ENCODE measurements at places on chromosomes 16 and 17.

DNA sequence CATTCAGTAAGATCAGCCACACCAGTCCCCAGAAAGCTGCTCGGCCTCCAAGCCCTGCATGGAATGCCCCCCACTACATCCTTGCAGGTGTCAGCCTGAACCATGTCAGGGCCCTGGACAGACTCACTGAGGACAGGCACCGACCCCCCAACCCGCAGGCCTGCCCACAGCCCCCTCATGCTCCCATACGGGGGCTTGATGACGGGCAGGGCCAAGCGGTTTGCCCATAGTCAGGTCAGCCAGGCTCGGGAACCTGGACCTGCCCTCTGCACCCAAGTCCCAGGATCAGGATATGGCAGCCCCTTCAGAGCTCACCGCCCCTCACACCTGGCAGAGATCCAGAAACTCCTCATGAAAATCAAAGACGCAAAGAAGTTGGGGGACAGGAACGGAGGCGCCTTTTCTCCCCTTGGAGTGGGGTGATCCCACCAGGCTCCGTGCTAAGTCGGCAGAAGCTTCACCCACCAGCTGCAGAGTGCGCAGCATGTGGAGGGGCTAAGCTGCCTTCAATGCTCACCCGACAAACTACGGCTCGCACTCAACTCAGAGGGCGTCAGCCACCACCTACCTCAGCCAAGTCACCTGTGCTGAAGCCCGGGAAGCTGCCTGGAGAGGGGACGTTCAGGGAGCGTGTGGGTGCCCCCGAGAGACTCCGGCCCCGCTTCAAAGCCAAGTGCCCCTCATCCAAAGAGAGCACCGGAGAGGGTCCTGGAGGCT lies 26.5 kb downstream of the GNPTG start:
- no peak for DNase-seq

- DNase-seq: no peak
These were observed 7.7 kb downstream of the BEAN1 start for GRCh38 chr16:66434619-66435430.

DNA sequence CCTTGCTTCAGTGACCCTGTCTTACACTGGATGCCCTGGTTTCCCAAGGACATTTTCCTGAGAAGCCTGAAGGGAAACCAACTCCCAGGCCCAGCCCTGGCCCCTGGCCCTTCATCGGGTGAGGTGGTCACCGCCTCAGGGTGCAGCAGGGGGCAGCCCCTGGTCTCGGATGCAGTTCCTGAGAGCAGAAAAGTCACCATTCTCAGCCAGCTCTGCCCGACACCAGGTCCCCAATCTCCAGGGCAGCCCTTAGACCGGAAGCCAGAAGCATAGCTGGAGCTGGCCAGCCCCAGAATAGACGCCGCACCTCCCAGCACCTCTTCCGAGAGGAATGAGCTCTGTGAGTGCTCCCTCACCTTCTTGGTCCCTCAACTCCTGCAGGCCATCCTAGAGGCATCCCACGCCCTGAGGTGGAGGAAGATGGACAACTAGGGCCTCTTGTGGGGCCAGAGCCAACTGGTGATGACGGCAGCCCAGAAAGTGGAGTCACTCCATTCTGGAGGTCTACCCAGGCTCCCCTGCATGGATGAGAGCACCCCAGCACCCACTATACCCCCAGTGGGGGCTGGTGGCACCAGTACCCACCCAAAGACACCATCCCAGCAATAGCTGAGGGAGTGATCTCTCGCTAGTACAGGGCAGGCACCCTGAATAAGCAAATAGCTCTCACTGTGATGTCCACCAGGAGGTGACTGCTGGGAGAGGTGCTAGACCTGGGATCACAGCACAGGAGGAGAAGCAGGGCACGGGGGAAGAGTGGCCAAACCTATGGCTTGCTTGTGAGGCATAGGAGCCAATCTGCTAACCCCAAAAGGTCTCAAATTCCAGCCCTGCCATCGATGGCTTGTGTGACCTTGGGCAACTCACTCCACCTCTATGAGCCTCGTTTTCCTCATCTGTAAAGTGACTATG lies 56.2 kb downstream of the TK2 start:
- DNase-seq: no peak

DNA sequence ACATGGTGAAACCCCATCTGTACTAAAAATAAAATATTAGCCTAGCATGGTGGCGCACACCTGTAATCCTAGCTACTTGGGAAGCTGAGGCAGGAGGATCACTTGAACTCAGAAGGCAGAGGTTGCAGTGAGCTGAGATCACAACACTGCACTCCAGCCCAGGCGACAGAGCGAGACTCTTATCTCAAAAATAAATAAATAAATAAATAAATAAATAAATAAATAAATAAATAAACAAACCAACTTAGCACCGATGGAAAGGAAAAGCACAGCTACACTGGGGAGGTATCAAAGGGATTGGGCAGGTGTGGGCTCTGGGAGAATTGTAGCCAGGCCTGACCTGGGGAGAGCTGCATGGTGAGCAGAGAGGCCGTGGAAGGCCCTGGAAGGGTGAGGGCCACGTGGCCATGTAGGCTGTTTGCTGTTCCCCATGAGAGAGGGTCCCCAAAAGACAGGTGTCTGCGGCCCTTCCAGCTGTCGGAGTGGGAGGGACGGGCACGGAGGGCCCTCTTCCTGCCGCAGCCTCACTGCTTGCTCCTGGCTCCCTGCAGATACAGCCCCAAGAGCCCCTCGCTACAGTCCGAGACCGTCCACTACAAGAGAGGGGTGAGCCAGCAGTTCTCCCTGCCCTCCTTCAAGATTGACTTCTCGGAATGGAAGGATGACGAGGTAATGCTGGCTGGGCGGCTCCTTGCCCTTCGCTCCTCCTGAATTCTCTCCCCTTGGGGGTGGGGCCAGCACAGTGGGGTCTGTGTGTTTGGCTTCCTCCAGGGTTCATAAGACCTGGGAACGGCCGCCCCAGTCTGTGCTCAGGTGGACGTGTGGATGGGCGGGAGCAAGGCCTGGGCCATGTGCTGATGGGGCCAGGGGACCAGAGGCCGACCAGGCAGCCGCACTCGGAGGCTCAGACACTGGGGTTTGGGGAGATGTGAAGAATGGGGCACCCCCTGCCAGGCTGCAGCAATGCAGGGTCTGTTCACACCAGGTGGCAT lies 32.4 kb downstream of the MGRN1 start:
- no peak for DNase-seq

- DNase-seq: no peak
These were observed 190.0 kb downstream of the FOXL1 start for GRCh38 chr16:86768228-86768791.

DNA sequence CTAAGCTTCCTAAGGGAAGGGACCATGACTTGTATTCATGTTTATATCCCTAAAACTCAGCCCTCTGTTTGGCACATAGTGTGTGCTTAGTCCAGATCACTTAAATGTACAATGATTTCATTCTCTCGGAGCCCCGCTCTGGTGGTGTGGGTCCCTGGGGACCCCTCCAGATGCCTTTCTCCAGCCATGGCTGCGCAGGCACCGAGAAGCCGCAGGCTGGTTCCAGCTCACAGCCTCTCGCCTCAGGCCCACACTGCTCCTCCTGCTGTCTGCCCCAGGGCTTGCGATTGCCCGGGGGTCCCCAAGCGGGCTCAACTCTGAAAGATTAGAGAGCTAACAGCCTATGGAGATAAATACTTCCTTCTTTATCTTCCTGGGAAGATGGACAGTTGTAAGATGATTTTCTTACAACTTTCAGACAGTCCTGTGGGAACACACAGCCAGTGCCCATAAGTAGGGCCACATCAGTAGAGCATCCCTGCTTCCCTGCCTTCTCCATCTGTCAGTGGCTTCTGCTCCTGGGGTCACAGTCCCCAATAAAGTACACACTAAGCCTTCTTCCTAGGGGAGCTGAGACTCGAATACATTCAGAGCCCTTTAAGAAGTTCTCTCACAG lies 66.2 kb downstream of the CENPV start:
- no peak for DNase-seq

DNA sequence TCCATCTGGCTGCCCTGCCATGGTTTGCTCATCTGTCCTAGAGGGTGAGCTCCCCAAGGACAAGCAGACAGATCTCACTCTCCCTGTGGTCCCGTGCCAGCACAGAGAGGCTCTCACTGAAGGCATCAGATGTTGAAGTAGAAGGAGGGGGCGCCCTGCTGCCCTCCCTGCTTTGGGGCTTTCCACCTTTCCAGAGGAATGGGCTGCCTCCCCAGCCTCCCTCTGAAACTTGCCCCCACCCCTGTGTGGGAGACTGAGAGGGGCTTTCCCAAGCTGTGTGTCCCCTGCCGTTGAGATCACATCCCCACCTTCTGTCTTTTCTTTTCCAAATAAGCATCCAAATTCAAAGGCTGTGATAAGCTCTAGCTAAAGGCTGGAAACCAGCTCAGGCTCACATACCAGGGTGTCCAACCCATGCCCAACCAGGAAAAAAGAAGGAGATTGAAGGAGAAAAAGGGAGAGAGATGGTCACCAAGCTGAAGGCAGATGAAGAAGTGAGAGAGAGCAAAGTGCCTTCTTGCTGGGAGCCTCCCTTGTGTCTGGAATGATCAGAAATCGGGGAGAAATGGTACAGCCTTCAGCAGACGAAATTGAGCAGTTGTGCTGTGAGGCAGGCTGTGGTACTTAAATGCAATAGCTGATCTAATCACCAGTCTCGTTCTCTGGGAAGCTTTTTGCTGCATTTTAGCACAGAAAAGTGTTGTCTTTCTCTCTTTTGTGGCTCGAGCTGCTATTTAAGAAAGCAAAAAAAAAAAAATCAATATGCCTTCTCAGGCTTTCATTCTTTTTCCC lies 145.9 kb upstream of the LHX1 start:
- no peak for DNase-seq

- no peak for DNase-seq
These were observed 138.6 kb upstream of the SDK2 start for GRCh38 chr17:73782641-73783381.

- DNase-seq: no peak
These were observed 11.0 kb downstream of the AIPL1 start for GRCh38 chr17:6423931-6424330.

GRCh38 chr17:4583206-4583605 lies 1.1 kb upstream of the SMTNL2 start:
- no peak for DNase-seq

DNA sequence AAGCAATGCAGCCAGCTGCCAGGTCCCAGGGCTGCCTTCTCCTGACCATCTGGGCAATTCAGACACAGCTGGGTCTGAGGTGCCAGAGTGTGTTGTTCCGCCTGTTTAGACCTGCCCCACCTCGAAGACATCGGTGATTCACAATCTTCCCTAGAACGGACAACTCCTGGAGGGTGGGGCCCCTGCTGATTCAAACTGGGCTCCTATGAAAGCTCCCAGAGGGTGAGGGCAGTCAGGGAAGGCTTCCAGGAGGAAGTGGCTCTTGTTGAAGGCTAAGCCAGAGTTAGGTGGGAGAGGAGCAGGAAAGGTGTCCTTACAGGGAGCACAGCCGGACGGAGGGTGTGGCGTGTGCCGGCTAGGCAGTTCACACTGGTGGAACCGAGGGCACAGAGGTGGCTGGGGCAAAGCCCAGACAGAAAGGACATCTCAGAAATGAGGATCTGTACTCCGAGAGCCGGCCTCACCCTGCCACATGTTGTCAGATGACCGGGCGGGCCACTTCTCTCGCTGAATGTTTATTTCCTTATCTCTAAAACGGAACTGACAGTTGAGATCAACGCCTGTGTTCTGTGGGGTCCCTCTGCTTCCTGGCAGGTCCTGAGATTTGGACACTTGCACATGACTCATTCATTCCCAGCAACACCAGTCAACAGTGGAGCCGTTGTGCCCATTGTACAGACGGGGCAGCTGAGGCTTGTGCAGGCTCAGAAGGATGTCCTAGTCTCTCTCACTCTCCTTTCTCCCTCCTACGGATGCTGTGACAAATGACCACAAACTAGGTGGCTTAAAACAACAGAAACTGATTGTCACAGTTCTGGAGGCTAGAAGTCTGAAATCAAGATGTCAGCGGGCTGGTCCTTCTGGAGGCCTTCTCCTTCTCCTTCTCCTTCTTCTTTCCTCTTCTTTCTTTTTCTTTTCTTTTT lies 26.9 kb upstream of the LITAF start:
- no peak for DNase-seq

- peak; percentile 38 for DNase-seq
These were observed 60.9 kb upstream of the TNRC6A start for GRCh38 chr16:24668481-24669061.

DNA sequence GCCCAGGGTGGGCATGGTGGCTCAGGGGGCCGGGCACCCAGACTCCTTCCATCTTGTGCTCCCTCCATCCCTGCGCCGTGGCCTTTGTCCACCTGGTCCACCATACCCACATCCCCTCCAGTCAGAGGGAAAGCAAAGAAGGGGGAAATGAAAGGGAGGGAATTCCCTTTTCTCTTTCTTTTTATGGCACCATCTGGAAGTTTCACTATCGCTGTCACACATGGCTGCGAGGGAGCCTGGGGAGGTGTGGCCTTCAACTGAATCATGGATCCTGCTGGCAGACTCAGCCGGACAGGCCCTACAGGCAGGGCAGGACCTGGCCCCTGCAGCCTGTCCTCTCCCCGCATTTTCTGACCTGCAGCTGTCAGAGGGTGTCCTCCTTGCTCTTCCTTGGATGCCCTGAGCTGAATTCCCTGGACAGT lies 6.2 kb downstream of the SLC12A3 start:
- no peak for DNase-seq

DNA sequence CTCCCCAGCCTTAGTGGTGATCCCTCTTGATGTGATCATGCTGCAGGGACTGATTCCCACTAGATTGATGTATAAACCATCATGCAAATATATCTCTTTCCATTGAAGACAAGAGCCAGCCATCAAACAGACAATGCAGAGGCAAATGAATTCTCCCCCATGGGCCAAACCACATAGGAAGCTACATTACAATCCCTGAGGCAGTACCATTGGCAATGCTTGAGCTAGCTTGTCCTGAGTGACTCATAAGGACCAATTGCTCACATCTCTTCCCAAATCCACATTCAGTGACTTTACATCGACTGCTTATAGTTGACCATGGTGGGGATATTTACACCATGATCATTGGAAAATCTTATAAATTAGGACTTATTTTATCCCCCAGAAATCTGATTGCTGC lies 242.2 kb downstream of the SHISA9 start:
- DNase-seq: no peak

- peak; percentile 66 for DNase-seq
These were observed 215.2 kb downstream of the ZFHX3 start for GRCh38 chr16:72832621-72833248.

GRCh38 chr16:78127130-78127529 lies 27.7 kb downstream of the WWOX start:
- DNase-seq: no peak

DNA sequence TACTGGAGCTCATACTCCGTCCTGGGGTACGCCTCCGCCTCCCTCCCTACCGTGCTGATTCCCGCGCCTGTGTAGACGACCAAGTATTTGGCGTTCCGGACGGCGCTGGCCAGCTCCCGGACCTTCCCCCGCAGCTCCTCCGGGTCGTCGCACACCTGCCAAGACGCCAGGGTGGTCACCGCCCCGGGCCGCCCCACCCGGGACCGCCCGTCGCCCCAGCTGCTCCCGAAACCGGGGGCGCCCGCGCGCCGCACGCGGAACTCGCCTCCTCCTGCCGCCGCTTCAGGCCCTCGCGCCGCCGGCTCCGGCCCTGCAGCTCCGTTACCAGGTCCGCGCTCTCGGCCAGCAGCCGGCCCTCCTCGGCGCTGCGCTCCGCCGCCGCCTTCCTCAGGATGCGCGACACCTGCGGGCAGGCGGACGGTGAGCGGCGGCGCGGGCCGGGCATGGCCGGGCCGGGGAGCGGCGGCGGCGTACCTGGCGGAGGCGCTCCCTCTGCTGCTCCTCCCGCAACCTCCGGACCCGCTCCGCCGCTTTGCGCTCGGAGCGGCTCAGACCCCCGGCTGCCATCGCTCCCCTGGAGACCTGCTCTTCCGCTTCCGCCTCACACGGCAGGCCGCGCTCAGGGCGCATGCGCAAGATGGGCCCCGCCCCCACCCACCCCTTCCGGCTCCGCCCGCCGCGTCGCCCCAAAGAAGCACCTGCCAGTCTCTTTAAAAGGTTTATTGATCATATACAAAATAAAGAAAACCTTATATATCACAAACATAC lies at the start of gene SIRT7:
TSS of gene SIRT7 (minus strand) at position 612 of the 768 bp plus-strand sequence. CDS start at position 567, 45 bp downstream.
- DNase-seq: peak; percentile 72

Measured in activated naive CD4-positive, alpha-beta T cell treated with anti-CD3 and anti-CD28 coated beads, Interleukin-2, amount 50 U/mL, for 16 hours (primary cell).